Epithelial cell of esophagus (primary cell): ENCODE measurements at places on chromosomes 3 and 15.

DNA sequence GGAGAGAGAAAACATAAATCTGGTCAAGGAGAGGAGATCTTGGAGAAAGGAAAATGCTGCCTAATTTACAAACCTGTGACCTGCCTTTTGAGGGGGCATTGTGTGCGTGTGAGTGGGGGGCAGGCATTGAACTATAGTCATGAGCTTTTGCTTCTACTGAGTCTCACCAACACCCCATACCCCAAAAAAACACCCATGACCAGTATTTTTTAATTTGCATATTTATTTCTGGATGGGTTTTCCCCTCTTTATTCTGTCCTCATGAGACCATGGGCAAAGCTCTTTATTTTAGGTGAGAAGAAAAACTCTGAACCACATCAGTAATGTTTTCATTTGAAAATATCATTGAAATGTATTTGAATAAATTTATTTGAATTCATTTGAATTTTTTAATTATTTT, 20.6 kb downstream of the CD80 start:
- no peak for DNase-seq

GRCh38 chr3:197015790-197016736, 13.6 kb downstream of the MELTF start:
- DNase-seq = no peak

GRCh38 chr15:86275361-86275760, 195.7 kb downstream of the AGBL1 start:
- no peak for DNase-seq

- peak; percentile 90 for DNase-seq
Measured at GRCh38 chr3:122688996-122689395, 8.4 kb downstream of the PARP14 start.

DNA sequence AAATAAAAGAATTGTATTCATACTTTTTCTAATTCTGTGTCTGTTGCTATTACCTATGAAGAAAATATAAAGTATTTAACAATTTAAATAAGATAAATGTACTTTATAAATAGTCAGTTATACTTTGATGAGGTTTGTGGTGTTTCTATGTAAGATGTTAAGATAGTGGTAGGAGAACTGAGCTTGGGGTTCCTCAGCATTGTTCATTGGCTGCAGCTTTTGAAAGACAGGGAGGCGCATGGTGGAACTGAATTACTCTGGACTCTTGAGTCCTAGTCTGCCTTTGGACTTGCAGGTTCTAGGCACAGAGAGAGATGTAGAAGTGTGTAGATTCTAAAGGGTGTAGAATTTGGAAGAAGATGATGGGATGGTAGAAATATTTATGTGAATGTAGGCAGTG, 23.1 kb downstream of the LMLN start:
- DNase-seq = no peak

GRCh38 chr3:132630612-132631011, 29.0 kb downstream of the ACAD11 start:
- no peak for DNase-seq

DNA sequence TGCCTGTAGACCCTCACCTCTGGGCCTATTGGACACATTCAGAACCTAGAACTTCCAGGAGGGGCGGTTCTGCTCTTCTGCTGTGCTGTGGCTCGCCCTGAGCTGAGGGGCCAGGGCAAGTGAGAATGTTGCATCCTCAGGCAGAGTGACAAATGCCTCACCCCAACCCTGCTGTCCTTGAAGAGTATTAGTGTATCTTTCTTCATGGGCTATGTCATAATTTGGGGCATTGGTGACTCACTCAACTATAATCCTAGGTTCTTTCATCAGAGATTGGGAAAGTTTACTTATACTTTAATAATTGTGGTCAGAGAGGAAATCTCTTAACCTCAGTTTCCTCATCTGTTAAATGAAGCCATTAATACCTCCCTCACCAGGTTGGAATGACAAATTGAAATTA, 143.8 kb downstream of the SV2B start:
- peak; percentile 13 for DNase-seq

GRCh38 chr3:135240426-135240825, 445.4 kb downstream of the EPHB1 start:
- DNase-seq = no peak

GRCh38 chr15:45551676-45552075, 29.1 kb upstream of the SLC30A4 start:
- DNase-seq = no peak

- no peak for DNase-seq
Measured at GRCh38 chr3:133273346-133273745, 126.5 kb upstream of the BFSP2 start.

- DNase-seq = no peak
Measured at GRCh38 chr3:67289626-67290025, 291.5 kb downstream of the KBTBD8 start.

DNA sequence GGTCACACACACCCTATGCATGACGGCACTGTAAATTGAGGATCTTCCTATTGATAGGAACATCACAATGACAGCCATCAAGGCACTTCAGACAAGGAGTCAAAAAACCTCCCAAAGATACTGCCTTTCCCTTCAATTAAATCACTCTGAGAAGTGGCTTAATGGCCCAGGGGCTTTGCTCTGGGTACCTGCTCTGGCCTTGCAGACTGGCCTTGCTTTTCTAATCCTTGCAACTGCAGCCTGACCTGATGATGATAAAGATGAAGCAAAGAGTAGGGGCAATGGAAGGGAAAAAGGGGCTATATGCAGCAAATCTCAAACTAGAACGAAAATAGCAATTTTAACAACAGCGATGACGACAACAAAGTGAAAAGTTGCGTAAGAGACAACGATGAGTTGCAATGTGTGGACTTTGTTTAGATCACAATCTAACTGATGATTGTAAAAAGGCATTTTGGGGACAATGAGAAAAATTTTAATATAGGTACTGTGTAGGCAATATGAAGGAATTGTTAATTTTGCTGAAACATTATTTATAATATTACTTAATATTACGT, 14.6 kb downstream of the ADAMTS9 start:
- no peak for DNase-seq

DNA sequence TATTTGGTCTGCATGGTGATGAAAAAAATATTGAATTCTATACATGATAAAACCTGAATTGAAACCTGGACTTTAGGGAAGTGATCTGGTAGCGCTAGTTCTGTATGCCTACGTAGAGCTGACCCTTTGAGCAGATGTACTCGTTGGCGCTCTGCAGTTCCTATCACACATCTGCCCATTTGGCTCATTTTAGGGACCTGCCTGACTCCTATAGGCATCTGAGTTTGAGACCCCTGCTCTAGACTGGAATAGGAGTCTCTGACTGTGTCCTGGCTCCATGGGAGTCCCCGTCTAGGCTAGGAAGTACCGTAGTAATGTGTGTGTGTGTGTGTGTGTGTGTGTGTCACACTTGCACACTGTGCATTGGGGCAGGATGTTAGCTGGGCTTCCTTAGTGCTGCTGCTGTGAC, 21.2 kb downstream of the STARD5 start:
- no peak for DNase-seq

- DNase-seq = no peak
Measured at GRCh38 chr15:76286271-76286879, 24.9 kb downstream of the ETFA start.

DNA sequence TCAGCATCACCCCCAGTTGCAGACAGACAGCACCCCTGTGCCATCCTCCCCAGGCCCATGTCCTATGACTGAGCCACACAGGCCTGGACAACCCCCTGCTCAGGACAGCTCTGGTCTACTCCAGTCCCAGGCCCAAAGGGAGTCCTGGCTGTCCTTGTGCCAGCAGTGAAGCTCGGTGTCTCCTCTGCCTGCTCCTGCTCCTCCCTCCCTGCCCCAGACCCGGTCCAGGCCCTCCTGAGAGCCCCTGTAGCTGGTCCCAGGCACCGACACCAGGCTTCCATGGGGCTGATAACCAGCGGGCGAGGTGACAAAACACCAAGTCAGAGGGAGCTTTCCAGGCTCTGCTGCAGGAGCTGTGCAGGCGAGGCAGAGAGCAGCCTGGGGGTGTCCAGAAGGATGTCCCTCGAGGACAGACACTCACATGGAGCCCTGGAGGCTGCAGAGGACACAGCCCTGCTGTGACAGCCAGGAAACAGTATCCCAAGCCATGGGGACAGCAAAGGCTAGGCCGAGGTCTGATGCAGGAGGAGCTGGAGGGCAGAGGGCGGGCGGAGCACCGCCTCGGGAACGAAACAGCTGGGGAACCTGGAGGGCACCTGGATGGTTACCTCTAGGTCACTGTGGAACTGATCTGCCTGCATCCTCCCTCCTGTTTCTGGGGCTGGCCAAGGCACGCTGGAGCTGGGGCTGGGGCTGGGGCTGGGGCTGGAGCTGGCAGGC, 103.8 kb upstream of the PRR20G start:
- DNase-seq = no peak

DNA sequence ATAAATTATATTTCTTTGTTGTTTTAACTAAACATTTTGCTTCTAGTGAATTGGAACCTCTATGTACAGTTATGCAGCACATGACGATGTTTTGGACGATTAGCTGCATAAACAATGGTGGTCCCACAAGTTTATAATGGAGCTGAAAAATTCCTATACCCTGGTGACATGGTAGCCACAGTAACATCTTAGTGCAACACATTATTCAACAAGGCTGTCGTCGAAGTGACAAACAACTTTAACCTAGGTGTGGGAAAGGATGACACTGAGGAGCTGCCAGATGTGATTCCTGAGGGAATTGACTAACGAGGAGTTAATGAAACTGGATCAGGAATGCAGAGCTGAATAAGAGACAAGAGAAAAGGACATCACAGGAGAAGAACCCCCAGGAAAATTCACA, 588.9 kb upstream of the EPHA6 start:
- no peak for DNase-seq

DNA sequence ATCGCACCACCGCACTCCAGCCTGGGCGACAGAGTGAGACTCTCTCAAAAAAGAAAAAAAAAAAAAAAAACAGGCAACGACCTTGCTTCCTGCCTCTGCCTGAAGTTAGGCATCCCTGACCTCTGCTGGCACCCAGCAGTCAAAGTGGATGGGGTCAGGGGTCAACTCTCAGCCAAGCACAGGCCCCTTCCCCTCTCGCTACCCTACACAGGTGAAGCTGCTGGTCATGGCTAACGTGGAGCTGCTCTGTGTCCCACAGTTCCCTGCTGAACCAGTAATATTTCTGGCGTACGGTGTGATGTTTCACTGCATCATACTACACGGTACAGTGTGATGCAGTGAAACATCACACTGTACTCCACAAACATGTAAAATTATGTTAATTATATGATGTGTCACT, 13.9 kb upstream of the FRG2C start:
- no peak for DNase-seq

DNA sequence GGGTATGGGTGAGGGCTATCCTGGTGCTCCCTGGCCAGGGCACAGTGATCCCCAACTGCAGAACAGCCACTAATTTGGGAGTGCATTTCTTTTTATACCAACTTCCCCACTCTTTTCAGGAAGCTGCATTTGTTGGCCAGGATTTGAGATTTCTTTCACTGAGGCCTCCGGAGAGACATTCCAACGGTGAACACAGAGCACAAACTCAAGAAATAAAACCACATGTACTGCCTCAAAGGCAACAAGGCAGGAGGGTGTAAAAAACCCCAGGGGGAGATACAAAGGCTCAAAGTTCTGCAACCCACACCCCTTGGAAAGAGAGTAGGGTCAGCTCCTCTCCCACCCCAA, 65.3 kb downstream of the CPN2 start:
- DNase-seq = no peak

DNA sequence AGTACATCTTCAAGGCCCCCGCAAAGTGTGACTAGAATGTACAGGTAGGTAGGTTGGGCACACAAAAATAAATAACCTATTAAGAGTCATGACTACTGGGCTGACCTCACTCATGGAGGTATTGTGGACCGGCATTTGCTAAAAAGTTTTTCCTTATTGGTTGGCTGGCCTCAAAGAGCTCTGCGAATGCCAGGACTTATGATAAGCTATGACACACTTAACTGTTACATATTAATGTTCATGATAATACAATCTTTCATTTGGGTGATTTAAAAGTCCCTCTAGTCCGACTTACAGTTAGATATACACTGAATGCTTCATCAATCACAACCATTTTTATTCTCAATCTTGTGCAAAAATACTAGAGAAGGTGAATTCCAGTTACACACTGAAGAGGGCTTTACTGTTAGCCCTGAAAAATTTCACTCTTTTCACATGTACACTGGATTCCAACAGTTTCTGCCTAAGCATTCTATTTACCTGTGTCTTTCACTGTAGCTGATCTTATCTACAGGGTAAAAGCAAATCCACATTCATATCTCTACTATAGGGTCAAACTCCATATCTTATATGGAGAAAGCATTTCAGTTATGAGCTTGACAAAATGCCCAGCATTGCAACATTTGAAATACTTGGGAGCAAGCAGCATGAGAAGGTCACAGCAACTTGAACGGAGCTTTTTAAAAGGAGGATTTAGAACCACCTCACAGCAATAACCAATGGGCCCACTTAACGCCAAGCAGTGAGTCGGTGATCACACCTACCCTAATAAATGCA, 329.1 kb downstream of the FOXP1 start:
- DNase-seq = no peak

DNA sequence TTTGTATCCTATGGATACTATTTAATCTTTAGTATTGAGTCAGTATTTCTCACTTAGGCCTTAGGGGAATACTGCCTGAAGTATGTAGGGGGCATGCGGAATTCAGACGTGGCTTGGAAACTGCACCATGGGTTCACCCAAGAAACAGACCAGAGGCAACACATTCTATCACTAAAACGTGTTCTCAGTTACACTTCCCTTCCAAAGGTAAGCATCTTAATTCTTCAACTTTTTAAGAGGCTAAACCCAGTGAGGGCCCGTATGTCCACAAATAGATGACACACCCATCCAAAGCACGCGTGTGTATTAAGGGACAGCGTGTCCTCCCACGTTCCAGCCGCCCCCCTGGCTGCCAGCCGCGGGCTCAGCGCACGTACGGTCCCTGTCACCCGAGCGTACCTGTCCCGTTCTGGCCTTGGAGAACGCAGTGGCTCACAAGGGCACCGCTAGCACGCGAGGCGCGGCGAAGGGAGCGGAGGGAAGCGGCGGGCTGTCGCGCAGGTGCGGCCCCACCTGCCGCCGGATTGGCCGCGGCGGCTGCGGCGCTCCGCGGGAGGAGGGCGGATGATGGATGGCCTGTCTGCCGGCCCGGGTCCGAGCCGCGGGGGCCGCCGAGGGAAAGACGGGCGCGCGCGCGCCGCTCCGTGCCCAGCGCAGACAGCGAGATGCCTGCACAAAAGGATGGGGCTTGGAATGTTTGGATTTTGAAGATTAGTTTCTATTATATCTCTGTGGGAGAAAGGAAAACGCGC, 1003.9 kb upstream of the NR2F2 start:
- peak; percentile 15 for DNase-seq
